ENCODE measurements at places on chromosomes 3 and 15. TPM values are rescaled to one million over a fixed set of nuclear protein-coding genes. Genes with fewer than 3 reads are reported as not detected.
A peak's percentile ranks its signal among the peaks of the same experiment; 100 is the strongest.

DNA sequence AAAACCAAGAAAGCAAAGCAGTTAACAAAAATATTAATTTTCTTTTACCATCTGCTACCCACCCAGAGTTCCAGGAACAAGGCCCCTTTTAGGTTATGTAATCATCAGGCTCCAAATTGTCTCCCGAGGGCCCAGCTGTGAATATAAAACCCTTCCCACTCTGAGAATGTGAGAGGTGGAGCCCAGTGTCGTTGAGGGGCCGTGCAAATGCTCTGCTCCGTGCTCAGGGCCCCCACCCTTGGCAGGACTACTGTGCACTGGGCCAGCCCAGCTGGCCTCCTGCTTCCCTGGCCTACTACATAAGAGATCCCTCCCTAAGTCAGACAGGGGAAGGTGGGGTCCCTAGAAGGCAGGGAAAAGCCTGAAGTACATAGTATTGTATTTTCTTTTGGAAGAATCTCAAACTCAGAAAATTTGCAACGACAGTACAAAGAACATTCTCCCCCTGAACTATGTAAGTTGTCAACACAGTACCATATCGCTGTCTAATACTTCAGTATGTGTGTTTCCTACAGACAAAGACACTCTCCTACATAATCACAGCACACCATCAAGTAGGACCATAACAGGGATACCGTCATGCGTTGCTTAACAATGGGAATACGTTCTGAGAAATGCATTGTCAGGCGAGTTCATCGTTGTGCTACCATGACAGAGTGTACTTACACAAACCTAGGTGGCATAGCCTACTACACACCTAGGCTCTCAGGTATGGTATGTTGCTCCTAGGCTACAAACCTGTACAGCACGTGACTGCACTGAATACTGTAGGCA is 4.4 kb upstream of the CLEC3B start:
- DNase-seq, result peak; percentile 85

DNA sequence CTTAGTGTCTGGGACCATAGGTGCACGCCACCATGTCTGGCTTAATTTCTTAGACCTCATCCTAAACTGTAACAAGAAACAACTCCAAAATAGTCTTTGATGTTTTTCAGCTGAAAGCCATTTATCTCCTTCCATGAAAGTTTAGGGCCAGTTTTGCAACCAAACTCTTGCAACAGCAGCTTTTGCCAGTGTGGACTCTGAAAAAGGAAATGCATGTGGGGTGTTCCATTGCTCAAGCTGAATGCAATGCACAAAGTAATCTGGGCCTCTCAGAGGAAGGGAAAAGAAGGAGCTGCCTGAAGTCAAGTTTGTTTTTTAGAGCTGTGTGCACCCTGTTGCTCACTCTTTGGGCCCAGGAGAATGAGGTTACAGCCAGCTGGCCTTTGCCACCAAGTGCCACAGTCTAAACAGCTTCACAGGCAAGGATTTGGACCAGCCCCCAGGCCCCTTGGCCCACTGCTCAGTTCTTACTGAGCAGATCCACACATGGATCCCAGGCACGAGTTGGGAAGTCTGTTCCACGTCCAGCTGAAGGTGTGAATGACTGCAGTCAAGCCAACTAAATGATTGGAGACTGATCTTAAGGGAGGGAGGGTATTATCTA is 212.3 kb upstream of the LRRFIP2 start:
- no peak for DNase-seq

DNA sequence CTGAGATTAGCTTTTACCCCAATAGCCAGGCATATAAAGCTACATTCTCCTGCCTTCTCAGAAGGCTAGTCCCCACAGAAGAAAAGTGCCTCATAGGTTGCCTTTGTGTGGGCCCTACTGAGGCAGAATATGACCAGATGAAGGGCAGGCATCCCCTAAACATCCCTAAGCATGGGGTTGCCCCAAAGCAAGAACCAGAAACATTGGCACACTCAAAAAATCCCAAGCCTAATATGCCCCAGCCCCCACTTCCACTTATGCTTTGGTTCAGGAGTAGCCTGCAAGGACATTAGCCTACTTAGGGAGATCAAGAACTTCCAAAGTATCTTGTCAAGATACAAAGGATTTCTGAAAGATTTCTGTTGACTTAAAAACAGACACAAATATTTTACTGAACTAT is 29.7 kb downstream of the WHAMM start:
- no peak for DNase-seq

SCG3 gene
- total RNA-seq, result not detected

MEIS2 gene
- 45.4 TPM for total RNA-seq

RBP2 gene
- not detected for total RNA-seq
